ENCODE measurements at places on chromosomes 5 and 9.

DNA sequence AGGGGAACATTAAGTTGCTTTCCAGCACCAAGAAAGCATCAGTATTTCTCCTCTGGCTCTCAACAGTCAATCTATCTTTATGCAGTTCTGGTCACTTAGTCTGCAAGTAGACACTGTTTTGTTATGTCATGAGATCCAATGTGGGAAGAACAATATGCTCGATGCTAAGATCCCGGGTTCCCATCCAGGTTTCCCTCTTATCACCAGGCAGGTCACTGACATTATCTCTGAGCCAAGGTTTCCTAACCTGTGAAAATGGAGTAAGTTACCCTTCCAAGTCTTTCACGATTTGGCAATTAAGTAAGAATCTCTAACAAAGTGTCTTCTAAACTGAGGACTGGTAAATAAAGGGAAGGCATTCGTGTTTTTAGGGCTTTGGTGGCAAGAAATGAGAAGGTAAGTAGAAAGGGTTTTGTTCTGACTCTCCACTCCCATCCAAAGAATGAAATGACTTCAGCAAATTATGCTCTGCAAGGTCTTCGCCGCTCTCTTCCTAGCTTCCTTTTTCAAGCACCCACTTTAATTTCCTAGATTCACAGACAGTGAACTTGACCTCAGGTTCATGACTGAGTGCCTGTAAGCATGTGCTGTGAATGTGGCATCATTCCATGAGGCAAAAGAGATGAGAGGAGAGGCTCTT lies 86.4 kb downstream of the DCP2 start:
- no peak for DNase-seq

GRCh38 chr5:115415143-115415491 lies 118.7 kb upstream of the CCDC112 start:
- DNase-seq = no peak

GRCh38 chr5:151531581-151531980 lies 59.5 kb downstream of the FAT2 start:
- DNase-seq = no peak

DNA sequence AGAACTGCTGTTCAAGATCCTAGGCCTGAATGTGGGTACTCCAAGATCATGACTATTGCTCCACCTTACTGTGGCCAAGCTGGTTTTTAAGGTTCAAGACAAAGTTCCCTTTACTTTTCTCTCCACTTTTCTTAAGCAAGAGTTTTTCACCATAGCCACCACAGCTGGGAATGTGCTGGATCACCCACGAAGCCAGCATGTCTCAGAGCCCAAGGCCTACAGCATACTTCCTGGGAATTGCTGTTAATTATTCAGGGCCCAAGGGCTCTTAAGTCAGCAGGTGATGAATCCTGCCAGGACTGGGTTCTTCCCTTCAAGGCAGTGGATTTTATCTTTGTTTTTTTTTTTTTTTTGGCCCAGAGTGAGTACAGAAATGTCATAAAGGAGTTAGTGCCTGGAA lies 149.4 kb upstream of the TUSC1 start:
- DNase-seq = no peak

DNA sequence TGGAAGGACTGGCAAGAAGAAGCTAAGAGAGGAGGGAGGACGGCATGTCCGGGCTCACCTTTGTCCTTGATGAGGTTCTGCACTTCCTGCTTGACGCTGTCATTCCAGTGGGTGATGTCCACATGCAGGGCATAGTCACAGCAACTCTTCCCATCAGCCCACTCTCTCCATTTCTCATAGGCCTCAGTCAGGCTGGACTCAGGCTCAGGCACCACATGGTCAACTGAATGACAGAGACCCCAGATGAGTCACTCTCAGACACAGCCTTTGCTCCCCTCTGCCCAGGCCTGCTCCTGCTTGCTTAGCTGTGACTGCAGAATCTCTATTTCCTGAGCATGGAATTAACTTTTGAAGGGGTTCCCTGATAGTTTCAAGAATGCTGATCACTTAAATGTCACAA lies 94.2 kb downstream of the DPYSL3 start:
- no peak for DNase-seq

DNA sequence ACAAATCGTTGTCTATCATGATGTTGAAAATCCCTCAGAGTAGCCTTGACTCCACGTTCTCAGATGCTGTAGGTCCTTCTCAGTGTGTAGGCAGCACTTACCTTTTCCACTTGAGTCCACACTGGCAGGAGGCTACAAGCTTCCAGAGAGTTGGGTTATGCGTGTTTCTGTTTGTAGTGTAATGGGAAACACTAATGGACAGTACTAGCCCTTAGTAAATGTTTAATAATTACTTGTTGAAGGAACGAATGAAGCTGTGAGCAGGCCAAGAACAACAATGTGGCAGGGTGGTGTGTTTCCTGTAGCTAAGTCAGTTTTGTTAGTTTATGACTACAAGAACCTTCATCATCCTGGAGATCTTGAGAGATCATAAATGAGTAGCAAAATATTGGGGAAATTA lies 83.5 kb downstream of the ARHGAP26 start:
- DNase-seq = no peak

GRCh38 chr5:145347026-145347616 lies 488.0 kb downstream of the PRELID2 start:
- DNase-seq = peak; percentile 37

- no peak for DNase-seq
Measured at GRCh38 chr9:73294336-73294735, 142.7 kb downstream of the ANXA1 start.

GRCh38 chr5:89981878-89982773 lies 427.4 kb downstream of the CETN3 start:
- no peak for DNase-seq

- peak; percentile 39 for DNase-seq
Measured at GRCh38 chr5:145471026-145471425, 364.1 kb downstream of the PRELID2 start.

GRCh38 chr5:172724242-172725183 lies 46.5 kb downstream of the DUSP1 start:
- no peak for DNase-seq

- DNase-seq = no peak
Measured at GRCh38 chr5:68215898-68216244, 315 bp downstream of the PIK3R1 start.

DNA sequence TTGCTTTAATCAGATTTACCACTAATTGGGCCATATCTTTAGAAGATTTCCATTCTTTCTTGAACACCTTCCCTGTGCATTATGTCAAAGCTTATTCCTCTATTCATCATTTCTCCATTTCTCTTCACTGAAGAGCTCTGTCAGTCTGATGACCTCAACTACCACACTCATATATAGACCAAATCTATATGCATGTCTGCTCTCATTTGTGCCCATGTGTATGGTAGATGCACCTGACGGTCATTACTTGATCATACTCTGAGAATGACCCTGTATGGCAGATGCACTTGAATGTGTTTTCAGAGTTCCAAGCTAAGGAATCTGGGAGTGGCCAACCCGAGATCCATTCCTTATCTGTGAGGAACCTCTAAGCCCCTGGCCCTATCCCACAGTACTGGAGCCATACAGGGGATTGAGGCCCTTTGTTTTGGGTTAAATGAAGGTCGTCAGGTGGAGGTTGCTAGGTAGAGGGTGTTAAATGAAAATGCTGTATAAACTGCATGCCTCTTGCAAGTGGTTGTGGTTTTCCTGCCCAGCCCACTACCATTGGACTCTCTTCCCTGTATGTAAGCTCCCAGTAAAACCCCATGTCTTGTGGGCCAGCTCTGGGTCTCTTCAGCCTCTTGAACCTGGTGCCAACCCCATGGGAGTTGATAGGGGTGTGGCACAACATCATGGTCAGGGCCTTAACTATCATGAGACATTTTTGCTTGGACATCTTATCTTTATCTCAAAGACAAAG lies 229.5 kb downstream of the KIAA0825 start:
- DNase-seq = no peak

GRCh38 chr9:127735530-127736185 lies 564 bp upstream of the TOR2A start:
- no peak for DNase-seq

- no peak for DNase-seq
Measured at GRCh38 chr9:87573841-87574342, 76.2 kb downstream of the DAPK1 start.

GRCh38 chr5:56696900-56697299 lies 118.4 kb upstream of the MAP3K1 start:
- no peak for DNase-seq

DNA sequence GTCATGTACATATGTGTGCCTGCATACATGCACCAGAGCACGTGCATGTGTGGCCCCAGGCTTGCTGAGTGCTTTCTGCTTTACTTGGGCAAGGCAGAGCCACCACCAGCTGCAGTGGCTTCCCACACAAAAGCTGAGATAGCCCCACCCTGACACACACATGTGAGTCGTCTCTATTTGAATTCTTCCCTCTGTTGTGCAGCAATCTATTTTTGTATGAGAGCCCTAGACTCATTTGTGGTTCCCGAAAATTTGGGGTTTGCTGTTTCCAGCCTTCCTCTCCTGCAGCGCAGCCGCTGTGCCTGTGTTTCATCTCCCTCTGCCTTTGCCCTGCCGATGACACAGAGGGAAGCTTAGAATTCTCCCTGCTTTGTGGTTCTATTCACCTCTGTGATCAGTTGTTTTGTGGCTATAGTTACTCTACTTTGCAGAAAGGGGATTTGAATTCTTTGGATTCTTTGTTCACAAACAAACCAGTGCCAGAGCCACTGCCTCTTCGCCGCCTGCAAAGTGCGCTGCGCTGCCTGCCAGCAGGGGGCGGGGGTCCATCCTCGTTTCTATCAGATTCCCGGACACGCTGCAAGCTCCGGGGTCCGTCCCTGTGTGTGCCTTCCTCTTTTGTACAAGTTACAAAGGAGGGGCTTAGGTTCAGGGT lies 95.8 kb upstream of the DAP start:
- DNase-seq = peak; percentile 70

DNA sequence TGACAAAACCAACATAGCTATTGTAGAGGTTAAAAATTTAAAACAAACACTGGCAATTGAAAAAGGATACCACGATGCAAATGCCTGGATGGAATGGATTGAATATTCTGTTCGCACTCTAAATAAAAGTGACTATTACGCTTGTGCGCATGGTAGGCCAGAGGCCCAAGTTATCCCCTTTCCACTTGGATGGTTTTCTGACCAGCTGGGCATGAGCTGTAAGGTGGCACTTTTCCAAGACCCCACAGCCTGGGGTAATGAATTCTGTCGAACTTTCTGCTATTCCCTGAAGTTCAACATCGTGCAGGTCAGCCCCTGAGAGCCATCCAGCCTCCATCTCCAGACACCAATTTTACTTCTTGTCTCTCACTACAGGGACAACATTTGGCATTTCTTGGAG lies 5.4 kb upstream of the RNF180 start:
- DNase-seq = no peak

DNA sequence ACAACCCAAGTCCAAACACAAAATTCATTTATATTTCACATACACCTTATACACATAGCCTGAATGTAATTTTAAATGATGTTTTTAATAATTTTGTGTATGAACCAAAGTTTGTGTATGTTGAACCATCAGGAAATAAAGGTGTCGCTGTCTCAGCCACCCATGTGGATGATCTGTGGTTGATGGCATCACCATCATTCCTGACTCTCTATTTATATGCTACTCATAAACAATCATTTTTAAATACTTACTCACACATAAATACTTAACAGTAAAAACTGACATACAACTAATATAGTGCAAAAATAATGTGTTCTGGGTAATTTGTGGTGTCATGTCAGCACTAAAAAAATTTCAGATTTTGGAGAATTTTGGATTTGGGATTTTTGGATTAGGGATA lies 38.4 kb downstream of the SMC5 start:
- DNase-seq = no peak

DNA sequence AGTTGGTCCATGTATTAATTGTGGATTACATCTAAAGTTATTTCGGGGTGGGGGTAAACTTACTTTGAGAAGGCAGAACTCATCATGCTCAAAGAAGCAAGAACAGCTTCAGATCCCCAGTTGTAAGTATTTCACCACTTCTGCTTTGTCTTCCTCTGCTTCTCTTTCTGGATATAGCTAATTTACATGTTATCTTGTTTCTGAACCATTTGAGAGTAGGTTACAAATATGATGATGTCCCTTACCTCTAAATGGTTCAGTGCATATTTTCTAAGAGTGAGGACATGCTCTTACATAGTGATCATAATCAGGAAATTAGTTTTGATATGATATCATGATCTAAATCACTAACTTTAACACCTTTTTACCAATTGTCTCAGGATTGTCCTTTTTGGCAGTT lies 11.9 kb downstream of the TRIO start:
- DNase-seq = peak; percentile 65

DNA sequence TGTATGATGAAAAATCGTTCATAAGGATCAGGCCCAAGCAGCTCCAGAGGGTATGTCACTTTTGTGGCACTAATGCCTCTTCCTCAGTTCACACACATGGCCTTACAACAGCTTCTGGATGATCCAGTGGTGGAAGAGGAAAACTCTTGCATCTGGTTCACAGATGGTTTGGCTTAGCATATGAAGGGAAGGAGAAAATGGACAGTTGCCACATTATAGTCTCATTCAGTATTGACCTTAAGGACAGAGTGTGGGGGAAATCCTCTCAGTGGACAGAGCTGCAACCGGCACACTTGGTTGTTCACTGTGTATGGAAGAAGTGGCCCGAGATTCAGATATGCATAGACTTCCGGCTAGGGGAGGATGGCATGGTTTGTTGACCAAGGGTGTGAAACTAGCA lies 22.8 kb downstream of the C9orf57 start:
- DNase-seq = no peak

DNA sequence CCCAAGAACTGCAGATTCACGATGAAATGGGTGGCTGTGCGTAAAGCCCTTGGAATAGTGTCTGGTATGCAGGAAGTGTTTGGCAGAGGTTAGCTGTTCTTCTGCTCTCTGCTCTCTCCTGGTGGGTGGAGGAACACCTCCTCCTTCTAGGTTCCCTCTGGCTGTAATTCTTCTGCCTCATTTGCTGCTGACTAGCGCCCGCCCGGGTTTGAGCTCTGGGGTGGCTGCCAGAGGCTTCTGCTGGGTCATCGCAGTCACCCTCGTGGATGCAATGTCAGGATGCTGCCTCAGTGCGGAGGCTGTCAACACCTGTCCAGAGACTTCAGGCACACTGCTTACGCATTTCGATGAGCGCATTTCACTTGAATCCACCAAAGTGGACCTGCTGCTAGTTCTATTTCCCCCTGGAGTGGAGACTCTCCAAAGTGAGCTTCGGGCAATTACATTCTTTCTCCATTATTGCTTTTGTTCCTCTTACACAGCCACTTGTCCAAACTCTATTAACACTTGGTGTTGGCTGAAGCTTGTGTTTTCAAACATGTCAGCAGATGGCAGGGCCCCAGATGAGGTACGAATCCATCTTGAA lies 11.7 kb downstream of the DOCK2 start:
- peak; percentile 57 for DNase-seq

DNA sequence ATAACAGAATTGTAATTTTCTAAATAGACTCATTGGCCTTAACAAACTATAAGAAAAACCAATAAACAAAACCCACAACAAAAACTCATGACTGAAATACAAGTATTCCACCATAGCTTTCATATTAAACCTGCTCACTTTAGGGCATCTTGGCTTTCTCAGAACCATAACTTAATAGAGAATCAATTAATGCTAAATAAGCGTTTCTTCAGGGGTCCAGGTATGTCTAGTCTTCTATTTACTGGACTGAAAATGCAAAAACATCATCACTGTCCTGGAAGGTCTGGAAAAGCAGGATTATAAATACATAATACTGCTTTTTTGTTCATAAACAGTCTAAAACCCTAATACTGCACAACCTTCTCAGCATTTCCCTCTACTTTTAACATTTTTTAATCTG lies 6.2 kb upstream of the SMIM27 start:
- no peak for DNase-seq

- DNase-seq = no peak
Measured at GRCh38 chr9:107824556-107824955, 335.0 kb upstream of the KLF4 start.
